A172 (cell line): ENCODE measurements at places on chromosomes 4 and X.

GRCh38 chr4:90184560-90184959 is 57.4 kb downstream of the CCSER1 start:
- no peak for DNase-seq

DNA sequence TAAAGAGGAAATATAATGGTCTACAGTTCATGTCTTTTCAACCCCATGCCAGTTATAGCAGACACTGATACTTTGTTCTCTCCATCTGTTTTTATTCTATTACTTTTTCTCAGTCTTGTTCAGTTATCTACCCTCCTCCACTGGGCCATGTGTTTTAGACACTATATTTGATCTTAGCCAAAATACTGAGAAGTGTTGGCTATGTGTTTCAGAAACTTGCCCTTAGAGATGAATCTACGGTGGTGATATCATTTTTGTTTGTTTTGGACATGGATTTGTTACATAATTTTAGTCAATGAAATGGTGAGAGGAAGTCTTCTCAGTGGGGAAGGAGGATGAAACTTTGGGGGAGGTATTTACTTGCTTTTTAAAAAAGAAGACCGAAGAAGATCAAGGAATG is 211.5 kb upstream of the DDX53 start:
- DNase-seq = no peak

GRCh38 chr4:56055027-56055977 is 106.6 kb downstream of the CEP135 start:
- DNase-seq = no peak

- DNase-seq = no peak
Observed at GRCh38 chrX:103407776-103408175, 31.4 kb downstream of the BEX3 start.

GRCh38 chrX:104098151-104098808 is 14.0 kb upstream of the ZCCHC18 start:
- peak; percentile 29 for DNase-seq

DNA sequence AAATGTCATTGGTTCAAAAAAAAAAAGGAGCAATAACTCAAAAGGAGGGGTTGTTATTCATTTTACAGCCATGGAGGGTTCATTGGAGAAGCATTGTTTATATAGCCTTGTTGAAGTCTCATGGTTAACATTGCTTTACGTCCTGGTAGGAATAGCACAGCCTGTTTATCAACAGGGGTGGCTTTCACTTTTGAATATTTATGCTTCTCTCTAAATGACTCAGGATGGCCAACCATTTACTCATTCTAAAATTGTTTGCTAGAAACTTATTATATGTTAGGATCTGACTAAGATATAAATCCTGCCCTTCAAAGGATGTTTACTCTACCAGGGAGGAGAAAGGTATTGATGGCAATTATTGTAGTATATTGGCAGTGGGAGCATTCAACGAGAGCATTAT is 534.1 kb upstream of the GALNTL6 start:
- no peak for DNase-seq

DNA sequence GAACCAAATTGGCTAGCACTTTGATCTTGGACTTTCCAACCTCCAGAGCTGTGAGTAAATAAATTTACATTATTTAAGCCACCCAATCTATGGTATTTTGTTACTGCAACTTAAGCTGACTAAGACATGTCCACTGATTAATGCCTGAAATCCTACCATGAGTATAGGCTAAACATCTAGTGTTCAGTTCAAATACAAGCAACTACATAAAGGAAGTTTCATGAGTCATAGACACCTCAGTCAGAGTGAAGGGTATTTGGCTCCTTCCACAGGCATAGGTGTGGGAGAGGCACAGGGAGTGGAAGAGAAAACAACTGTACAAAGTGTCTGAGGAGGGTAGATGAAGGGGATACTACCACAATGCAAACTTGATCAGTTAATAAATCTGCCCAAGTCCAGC is 35.5 kb upstream of the PCDH19 start:
- no peak for DNase-seq

DNA sequence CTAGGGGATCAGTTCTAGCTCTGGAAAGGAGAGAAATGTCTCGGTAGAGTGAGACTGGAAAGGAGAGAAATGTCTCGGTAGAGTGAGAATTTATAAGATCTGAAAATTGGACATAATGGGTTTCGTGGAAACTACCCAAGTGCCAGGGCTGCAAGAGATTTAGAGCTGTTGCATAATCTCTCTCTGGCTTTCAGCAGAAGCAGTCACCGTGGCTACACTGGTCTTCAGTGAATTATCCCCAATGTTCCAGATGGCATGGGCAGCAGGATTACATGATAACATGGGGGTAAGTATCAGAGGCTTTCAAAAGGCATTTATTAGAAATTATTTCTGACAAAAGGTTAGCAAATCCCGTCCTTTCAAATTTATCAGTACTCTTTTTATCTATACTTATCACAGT is 435.5 kb downstream of the NKX6-1 start:
- no peak for DNase-seq
